Sciatic nerve (tissue), 2 donors: ENCODE measurements at places on chromosomes 5 and 9. TPM values are rescaled to one million over a fixed set of nuclear protein-coding genes. Genes with fewer than 3 reads are reported as not detected.

- DNase-seq: peak; percentile 79
Measured at GRCh38 chr9:107929443-107929842, 439.9 kb upstream of the KLF4 start.

DNA sequence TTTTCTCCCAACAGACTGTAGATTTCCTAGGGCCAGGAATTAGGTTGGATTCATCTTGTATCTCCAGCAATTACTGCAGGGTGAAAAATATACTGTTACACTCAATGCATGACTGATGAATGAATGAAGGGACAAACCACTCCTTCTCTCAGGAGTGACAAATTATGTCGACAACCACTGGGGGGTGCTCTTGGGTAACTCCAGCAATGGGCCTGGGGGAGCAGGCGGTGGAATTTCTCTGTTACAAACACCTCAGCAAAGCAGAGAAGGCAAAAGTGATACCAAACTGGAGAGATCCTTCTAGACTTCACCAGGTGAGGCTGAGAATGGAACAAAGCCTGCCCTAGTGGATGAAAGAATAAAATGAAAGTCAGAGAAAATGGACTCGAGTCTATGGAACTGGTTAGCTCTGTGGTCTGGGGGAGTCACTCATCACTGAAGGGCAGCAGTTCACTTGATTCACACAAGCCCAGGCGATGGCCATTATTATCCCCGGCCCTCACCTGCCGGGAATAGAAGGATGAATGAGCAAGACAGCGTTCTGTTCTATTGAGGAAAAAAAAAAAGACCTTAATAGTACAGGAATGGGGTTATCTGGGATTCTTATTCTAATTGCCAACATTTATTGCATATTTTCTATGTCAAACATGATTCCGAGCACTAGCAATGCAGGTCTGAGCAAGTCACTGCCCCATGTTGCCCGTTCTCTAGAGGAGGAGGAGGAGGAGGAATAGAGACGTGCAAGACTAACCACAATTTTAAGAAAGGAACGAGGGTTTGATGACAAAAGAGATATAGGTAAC lies 341.1 kb downstream of the ASTN2 start:
- no peak for DNase-seq

DNA sequence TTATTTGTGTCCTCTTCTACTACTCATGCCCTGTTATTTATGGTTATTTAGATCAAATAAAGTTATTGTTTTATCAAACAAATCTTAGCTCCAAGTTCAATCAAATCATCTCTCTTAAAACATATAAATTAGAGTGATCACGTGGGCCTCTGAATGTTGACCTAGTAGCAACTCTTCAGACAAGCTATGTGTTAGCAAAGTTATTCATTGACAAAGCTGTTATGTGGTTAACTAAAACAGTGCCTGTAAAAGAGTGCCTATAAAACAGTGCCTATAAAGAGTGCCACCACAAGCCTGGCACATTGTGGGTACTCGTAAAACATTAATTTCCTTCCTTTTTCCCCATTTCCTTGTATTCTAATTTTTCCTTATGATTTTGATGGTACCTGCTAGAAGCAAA lies 421.9 kb downstream of the HCN1 start:
- DNase-seq: no peak

GRCh38 chr9:133951265-133951664 lies 40.9 kb downstream of the VAV2 start:
- no peak for DNase-seq

- DNase-seq: no peak
Measured at GRCh38 chr5:87151547-87151946, 116.1 kb upstream of the RASA1 start.

- DNase-seq: no peak
Measured at GRCh38 chr9:4334410-4334813, 34.5 kb upstream of the GLIS3 start.

FAM240B gene
- total RNA-seq: not detected

RNF180 gene
- 16.4 TPM for total RNA-seq

DNA sequence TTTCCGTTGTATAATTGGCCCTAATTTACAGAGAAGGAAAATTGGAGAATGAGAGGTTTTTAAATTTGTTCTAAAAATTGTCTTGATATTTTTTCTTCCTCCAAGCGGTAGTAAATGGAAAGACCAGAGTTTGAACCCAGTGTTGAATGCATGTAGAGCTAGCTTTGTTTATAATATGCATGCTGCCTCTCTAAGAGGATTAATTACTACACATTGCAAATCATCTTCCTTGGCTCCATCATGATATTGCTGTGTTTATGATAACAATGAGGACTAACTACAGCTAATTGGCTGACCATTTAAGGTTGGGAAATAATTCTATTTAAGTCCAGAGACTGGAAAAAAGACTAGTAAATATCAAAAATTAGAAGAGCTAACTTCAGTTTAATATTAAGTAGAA lies 338.5 kb downstream of the PLK2 start:
- DNase-seq: no peak

GRCh38 chr9:14170392-14170931 lies 143.5 kb downstream of the NFIB start:
- no peak for DNase-seq

COL5A1 gene
- 79.4 TPM for total RNA-seq

GRCh38 chr9:16884952-16885513 lies 14.6 kb upstream of the BNC2 start:
- no peak for DNase-seq

DNA sequence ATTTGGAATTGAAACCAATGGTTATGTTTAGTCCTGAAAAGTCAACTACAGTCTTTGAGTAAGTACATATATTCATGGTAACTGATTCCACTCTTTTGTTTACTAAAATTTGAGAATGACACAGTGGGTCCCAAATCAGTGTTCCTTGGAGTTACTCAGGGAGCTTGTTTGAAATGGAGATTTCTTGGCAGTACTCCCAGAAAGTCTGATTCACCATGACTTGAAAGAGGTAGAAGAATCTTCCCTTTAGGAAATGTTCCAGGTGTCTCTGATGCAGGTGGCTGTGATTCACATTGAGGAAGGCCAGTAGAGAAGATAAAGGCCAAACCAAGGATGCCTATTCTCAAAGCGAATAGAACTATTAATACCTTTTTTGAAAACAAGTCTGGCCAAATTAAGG lies 1078.3 kb downstream of the CDH12 start:
- DNase-seq: no peak

- no peak for DNase-seq
Measured at GRCh38 chr5:145937432-145938250, 1.3 kb downstream of the SH3RF2 start.

GRCh38 chr9:34992376-34992951 lies 2.9 kb downstream of the DNAJB5 start:
- no peak for DNase-seq

PAEP gene
- not detected for total RNA-seq

- DNase-seq: peak; percentile 77
Measured at GRCh38 chr9:126516936-126517832, 96.5 kb upstream of the LMX1B start.
